ENCODE measurements at places on chromosomes 2 and 18.

DNA sequence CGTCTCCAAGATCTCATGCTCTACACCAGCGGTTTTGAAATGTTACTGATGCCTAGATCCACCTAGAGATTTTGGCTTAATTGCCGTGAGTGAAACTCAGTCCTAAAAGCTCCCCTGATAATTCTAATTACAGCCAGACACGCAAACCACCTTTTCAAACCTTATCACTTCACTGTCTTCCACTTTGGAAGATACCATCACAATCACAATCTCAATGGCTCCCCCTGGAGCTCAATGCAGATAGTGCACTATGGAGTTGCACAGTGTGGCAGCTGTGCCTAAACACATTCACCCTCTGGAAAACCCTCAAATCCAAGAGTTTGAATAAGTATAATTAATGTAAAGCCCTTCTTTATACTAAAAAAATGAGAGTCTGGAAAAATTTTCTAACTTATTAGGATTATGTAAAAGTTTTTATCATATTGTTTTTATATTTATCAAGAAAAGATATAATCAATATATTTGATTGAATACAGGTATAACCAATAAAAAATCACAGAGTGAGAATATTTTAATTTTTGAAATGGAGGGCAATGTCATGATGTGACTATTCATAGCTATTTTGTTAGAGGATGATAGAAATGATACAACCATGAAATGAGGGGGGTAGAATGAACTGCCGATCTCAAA, 102.9 kb upstream of the SLC8A1 start:
- DNase-seq: no peak

- DNase-seq: no peak
Measured at GRCh38 chr2:101446869-101447268, 28.0 kb downstream of the RFX8 start.

GRCh38 chr2:120936476-120937334, 201.0 kb downstream of the GLI2 start:
- no peak for DNase-seq

GRCh38 chr2:184637781-184638180, 39.5 kb downstream of the ZNF804A start:
- DNase-seq: no peak

- DNase-seq: no peak
Measured at GRCh38 chr2:223972656-223973102, 15.4 kb downstream of the MRPL44 start.

GRCh38 chr2:226790431-226790830, 9.2 kb downstream of the IRS1 start:
- no peak for DNase-seq

DNA sequence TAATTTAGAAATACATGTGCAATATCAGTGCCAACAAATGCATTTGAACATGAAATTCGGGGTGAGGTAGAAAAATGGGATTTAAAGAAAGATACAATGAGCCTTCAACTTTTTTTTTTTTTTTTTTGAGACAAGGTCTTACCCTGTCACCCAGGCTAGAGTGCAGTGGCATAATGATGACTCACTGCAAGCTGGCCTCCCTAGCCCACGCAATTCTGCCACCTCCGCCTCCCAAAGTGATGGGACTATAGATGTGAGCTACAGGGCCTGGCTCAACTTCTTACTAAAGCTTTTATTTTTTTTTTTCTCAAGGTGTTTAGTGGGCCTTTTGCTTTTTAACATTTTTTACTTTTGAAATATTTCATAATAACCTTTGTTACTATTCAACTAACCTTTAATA, 365.6 kb downstream of the LRRTM4 start:
- DNase-seq: no peak

GRCh38 chr2:32383858-32384257, 27.0 kb downstream of the BIRC6 start:
- DNase-seq: no peak

DNA sequence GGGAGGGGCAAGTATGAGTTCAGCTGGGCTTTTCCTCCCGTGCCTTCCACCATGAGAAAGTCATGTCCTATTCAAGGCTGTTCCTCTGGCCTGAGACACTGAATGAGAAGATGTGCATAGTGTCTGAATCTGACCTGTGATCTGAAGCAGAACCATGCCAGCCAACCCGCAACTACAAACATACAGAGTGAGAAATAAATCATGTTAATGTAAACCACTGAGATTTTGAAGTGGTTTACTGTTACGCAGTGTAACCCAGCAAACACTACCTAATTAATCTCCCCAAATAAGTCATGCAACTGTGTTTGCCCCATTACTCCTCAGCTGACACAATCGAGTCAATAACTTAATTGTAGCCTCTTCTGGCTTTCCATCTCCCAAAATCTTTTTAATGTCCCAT, 49.2 kb downstream of the METTL4 start:
- no peak for DNase-seq

GRCh38 chr2:13524492-13524891, 807.8 kb downstream of the TRIB2 start:
- no peak for DNase-seq

DNA sequence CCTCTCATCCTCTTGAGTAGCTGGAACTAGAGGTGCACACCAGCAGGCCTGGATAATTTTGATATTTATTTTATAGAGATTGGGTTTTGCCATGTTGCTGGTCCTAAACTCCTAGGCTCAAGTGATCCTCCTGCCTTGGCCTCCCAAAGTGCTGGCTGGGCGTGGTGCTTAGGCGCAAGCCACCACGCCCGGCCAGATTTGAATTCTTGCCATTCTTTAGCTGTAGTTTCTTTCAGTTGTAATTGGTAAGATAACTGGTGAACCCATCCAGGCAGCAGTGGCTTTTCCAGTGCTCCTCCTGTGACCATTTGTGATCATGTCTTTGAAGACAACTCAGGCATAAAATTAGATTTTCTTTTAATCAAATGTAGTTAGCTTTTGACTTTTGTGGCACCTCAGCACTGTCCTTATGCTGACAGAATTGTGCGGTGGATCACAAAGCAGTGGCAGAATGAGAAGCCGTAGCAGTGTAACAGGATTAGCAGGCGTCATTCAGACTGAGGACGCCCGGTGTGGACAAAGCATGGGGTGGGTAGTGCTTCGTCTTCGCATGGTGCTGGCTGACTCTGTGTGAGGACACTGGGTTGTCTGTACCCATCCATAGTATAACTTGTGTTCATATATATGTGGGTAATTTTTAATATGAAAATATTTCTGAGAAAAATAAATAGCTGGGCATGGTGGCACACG, 30.0 kb upstream of the TOGARAM2 start:
- DNase-seq: no peak

- DNase-seq: no peak
Measured at GRCh38 chr18:23099621-23100020, 35.7 kb upstream of the CABLES1 start.

DNA sequence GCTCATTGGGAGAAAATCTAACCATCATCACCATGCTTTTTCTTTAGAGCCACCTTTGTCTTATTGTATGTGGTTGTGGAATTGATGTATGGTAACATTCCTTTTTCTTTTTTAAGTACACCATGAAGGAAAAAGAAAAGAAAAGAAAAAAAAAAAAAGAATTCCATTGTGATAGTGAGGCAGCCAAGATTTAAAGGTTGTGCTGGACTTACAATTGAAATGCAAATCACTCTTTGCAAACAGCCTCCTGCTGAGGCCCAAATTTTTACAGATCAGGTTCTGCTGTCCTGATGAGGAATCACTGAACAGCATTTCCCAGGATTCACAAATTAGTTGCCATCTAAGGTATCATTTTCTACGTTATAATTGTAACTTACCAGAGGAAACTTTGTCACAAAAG, 1101.0 kb upstream of the FANCL start:
- DNase-seq: no peak

DNA sequence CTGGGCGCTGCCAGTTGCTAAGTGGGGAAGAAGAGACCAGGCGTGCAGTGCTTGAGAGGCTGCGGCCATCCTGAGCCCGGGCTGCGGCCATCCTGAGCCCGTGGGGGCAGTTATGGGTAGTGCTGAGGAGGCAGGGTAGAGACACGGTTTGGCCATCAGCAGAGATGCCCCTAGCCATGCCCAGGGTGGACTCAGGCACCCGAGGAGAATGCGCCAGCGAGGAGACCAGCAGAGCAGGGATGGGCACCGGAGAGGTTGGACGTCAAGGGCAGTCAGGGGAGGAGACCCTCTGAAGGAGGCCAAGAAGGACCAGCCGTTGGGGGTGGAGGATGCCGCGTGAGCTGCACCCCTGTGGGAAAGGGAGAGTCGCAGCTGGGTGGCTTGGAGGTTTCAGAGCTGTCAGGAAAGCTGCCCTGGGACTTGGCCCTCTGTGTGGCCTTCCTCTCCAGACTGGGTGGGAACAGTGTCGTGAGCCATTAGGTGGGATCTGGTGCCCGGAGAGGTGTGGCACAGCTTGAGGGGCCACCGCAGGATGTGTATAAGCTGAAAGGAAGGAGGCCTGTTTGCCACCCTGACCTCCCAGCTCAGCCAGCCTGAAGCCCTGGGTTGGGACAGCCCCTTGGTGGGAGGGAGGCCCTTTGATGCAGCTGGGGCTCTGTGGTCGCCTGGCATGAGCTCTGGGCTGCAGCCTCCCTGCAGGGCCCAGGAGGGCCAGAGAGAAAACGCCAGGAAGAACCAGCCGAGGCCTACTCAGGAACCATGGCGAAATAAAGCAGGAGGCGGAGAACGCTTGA, 56.0 kb downstream of the SH3BP4 start:
- no peak for DNase-seq

- no peak for DNase-seq
Measured at GRCh38 chr2:69986691-69987090, 25.3 kb upstream of the ASPRV1 start.

GRCh38 chr2:148924514-148925178, 49.6 kb downstream of the KIF5C start:
- DNase-seq: no peak

GRCh38 chr2:236693531-236693930, 123.9 kb downstream of the ACKR3 start:
- DNase-seq: no peak

DNA sequence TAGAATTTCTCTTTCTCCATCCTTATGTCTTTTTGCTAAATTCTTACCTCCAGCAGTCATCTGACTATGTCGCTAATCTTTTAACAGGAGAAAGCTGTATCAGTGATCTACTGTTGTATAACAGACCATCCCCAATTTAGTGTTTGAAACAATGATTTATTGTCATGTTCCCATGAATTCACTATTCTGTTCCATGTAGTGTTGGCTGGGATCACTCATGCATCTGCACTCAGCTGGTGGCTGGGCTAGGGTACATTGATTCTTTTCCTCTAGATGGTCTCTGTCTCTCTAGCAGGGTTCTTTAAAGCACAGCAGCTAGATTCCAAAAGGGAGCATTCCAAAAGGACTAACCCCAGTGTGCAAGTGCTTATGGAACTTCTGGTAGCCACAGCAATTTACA, 184.2 kb upstream of the FANCL start:
- no peak for DNase-seq

- no peak for DNase-seq
Measured at GRCh38 chr2:11505652-11506610, 27.9 kb upstream of the GREB1 start.

- DNase-seq: no peak
Measured at GRCh38 chr2:107430006-107430405, 396.7 kb upstream of the RGPD4 start.

GRCh38 chr2:69564604-69565003, 78.9 kb downstream of the AAK1 start:
- DNase-seq: no peak

DNA sequence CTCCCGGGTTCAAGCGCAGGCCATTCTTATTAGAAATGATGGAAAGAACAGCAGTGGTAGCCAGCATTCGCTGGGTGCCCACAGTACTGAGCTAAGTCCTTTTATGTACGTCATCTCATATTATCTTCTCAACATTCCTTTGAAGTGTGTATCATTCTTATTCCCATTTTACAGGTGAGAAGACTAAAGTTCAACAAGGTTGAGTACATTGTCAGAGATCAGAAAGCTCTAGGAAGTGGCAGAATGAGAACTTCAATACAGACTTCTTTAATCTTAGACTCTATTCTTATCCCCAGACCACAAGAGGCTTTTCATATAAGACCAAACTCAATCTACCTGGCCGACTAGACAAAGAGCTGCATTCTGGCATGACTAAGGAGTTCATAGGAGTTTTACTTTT, 86.7 kb downstream of the NPAS2 start:
- no peak for DNase-seq

DNA sequence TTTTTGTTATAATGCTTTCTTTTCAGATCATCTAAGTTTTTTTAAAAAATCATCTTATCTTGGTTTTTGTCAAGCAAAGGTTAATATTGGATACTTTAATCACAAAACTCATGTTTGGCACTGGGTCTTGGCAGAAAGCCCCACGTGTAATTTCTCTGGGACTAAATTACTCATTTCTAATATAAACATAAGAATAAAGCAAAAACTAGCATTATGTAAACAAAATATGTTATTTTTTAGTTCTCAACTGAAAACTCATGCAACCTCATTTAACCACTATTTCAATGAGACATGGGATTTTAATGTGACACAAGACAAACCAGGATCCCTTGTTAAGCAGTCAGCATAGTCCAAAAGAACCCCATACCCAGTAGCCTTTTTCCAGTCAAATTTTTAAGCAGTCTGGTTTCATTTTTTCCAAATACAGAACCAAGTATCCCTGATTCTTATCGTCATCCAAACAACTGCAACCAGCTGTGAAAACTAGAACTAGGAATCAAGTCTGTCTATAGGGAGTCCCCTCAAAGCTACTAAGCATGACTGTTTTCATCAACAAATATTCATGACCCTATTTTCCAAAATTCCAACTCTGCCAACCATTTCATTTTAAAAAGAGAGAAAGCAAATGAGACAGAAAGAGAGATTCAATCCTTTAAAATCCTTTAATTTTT, 27.1 kb downstream of the PID1 start:
- DNase-seq: no peak

DNA sequence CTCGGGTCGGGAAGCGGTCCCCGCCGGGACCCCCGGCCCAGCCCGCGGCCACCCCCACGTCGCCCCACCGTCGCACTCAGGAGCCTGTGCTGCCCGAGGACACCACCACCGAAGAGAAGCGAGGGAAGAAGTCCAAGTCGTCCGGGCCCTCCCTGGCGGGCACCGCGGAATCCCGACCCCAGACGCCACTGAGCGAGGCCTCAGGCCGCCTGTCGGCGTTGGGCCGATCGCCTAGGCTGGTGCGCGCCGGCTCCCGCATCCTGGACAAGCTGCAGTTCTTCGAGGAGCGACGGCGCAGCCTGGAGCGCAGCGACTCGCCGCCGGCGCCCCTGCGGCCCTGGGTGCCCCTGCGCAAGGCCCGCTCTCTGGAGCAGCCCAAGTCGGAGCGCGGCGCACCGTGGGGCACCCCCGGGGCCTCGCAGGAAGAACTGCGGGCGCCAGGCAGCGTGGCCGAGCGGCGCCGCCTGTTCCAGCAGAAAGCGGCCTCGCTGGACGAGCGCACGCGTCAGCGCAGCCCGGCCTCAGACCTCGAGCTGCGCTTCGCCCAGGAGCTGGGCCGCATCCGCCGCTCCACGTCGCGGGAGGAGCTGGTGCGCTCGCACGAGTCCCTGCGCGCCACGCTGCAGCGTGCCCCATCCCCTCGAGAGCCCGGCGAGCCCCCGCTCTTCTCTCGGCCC, 13.6 kb downstream of the SPEG start:
- no peak for DNase-seq

Measured in T-helper 9 cell (primary cell).